ENCODE measurements at places on chromosomes 1 and 21.

DNA sequence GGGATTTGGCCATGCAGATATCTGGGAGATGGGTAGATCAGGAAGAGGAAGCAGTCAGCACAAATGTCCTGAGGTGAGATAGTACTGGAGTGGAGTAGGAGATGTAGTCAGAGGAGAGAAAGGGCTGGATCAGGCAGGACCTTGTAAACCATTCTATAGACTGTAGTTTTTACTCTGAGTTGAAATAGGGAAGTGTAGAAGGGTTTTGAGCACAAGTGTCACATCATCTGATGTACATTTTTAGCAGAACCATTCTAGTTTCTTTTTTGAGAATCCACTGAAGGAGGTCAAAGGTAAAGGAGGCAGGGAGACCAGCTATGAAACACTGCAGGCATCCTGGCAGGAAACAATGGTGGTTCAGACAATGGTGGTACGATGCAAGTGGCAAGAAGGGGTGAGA is 194.6 kb upstream of the RRP15 start:
- no peak for DNase-seq

- DNase-seq = peak; percentile 50
Measured at GRCh38 chr1:2194319-2194897, at the start of gene FAAP20. TSS of gene FAAP20 (minus strand) at chr1:2194772. CDS start at chr1:2194749, 23 bp downstream.

DNA sequence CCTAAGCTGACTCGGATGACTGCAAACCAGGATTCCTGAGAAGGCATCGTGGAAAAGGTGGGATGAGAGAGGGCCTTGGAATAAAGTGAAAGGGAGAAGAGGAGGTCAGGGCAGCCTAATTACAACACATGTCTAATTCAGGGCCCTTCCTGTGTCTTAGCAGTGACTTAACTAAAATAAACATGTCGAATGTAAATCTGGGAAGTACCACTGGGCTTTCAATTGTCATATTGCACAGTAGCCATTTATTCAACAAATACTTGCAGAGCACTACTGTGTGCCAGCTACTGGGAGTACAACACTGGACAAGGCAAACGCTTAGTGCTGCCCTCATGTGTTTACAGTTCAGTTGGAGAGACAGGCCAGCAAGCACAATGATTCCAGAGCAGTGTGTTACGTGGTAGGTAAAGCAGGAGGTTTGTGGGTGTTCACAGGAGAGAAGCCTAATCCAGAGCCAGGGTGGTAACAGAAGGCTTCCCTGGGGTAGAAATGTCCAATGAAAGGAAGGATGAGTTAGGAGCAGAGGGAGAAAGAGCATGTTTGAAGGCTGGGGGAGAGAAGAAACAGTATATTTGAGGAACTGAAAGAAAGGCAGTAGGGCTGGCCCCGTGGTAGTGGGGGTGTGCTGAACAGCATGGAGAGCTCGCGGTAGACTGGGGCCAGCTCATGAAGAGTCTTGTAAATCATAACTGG is 38.0 kb upstream of the RASAL2 start:
- no peak for DNase-seq

DNA sequence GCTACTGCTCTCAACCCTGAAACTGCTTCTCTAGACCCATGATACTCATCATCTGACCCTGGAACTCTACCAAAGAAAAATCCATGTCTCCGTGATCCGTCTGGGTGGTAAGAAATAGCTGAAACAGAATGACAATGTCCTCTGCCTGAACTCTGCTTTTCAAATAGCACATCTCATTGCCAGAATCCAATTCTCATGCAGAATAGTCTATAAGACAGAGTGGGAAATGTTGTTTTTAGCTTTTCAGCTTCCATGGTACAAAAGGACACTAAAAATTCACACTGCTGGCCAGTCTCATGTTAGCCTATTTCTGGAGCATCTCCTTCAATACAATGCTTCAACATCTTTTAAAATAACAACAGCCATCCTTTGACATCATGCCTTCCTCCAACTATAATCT is 1355.8 kb upstream of the PRMT6 start:
- DNase-seq = no peak

DNA sequence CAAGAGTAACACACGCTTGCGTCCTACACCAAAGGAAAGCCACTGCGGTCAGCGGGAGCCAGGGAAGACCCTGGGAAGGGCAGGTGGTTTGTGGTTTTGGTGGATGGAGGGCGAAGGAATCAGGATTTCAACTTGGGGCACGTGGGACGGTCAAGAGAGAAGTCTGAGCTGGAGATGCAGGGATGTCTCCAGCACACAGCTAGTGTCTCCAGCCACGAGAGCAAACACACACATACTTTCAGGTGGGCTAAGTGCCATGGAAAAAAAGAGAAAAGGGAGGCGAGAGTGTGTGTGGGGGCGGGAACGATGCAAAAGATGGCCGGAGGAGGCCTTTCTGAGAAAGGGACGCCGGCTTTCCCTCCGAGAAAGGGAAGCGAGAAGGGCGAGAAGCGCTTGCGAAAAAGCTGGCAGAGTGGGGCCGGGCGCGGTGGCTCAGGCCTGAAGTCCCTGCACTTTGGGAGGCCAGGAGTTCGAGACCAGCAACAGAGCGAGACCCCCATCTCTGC is 1.4 kb upstream of the SRRM1 start:
- DNase-seq = peak; percentile 17

DNA sequence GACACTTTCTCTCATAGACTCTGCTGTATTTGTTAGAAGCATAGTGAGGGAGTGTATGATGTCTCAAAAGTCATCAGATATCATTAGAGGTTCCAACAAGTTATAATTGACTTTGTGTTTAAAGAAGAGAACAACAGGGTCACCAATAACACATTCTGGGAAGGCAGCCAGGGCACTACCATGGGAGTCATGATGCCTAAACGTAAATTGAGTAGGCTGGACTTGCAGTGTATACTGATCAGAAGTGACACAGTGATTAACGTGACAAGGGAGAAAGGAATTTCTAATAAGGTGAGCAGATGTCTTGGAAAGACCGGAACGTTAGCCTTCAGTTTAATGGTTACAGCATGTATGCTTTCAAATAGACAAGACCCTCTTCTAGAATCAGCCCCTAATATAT is 973.2 kb downstream of the NCAM2 start:
- DNase-seq = no peak

- no peak for DNase-seq
Measured at GRCh38 chr1:109356915-109357314, 40.8 kb downstream of the SORT1 start.

- DNase-seq = no peak
Measured at GRCh38 chr1:2347896-2348295, 43.5 kb downstream of the MORN1 start.

DNA sequence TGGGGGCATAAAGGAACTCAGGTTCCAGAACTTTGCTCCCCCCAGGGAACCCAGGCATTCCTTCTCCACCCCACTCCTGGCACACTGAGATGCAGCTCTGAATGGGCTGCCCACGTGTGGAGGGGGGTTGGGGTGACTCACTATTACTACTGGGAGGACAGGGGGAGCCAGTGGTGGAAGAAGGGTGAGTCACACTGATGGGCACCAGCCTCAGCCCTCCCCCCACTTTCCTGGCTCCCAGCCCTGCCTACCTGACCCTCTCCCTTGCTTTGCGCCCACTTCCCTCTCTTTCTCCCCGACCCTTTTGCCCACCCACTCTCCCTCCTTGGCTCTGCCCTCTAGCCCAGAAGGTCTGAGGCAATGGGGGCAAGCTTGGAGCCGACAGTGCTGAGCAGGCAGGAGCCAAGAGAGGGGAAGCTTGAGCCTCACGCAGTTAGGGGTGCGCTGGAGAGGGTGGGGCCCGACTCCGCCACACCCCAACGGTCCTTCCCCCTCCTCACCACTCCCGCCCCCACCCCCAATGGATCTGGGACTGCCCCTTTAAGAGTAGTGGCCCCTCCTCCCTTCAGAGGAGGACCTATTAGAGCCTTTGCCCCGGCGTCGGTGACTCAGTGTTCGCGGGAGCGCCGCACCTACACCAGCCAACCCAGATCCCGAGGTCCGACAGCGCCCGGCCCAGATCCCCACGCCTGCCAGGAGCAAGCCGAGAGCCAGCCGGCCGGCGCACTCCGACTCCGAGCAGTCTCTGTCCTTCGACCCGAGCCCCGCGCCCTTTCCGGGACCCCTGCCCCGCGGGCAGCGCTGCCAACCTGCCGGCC is at the start of gene LMNA:
TSS of gene LMNA (plus strand) at position 611 of the 818 bp plus-strand sequence. CDS start 208 bp downstream, outside the sequence.
- peak; percentile 78 for DNase-seq

DNA sequence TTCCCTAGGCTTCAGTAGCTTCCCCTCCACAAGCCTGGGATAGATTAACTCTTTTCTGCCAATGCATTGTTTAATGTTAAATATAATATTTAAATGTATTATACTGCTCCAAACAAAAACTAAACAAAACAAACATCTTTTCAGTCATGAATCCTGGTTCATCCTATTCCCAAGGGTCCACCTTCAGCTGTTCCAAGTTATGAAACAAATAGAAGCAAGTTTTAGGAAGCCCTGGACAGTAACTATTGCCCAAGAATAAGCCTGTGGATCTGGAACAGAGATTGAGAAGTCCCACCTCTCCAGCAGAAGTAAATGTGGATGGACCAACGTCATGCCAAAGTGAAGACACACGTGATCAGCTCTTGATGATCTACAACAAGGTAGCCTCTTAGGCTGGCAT is 408.1 kb downstream of the SETD4 start:
- no peak for DNase-seq

All from activated T-cell treated with anti-CD3 and anti-CD28 coated beads for 4 hours (primary cell).